Right ventricle myocardium inferior (tissue), 1 donor: ENCODE measurements at places on chromosomes 1 and 21. TPM values are rescaled to one million over a fixed set of nuclear protein-coding genes. Genes with fewer than 3 reads are reported as not detected.

The TEKT2 gene
- not detected for total RNA-seq

The BACE2 gene
- total RNA-seq: 14.5 TPM

The SMCP gene
- total RNA-seq: not detected

The SYT14 gene
- not detected for total RNA-seq
